Activated T-helper 17 cell treated with anti-CD3 and anti-CD28 coated beads, Interleukin-2, amount 50 U/mL, for 72 hours (primary cell): ENCODE measurements at places on chromosomes 13 and 19. TPM values are rescaled to one million over a fixed set of nuclear protein-coding genes. Genes with fewer than 3 reads are reported as not detected.

- ATAC-seq = no peak
These were observed 135.6 kb downstream of the PRR20E start for GRCh38 chr13:57302604-57303003.

KIR2DL1 gene
- not detected for total RNA-seq

GRCh38 chr13:25131881-25132420, 36.0 kb downstream of the PABPC3 start:
- ATAC-seq = no peak

WDR18 gene
- total RNA-seq = 43.2 TPM

GRCh38 chr19:36488118-36488845, 1.1 kb downstream of the ZNF566 start:
- no peak for ATAC-seq

TTC9B gene
- not detected for total RNA-seq

DNA sequence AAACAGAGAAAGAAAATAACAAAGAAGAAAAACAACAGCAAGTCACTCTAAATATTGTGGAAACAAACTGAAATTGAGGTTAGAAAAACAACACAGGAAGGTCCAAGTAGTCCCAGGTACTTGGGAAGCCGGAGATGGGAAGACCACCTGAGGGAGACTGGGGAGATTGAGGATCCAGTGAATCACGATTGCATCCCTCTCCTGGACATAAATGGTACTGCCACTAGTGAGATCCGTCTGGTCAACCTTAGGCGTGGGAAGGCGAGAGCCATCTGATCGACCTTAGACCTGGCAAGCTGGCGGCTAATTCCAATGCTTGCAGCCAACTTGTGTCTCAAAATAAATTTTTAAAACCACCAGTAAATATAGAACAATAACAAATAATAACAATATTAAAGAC, 81.9 kb downstream of the ZNF726 start:
- no peak for ATAC-seq
